ENCODE measurements at places on chromosomes 1 and 21.

DNA sequence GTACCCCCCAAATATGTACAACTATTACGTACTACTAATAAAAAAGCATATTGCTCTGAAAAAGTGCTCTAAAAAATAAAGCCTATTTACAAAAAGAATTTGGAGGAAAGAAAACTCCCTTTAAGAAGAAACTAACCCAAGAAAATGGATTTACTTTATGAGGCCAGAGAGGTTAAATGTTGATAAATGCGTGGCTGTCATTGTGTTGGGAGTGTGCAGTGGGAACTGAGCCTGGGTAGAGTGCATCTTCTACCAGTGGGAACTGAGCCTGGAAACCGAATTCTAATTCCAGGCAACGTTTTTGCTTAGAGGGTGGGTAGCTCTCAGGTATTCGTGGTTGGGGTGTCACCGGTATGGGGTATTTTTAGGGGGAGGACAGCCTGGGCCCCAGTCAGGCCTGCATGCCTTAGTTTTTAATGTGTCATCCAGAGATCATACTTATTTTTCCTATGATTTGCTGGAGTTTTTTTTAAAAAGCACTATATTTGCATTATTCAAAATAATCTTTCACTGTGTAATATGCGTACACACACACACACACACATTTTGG is 24.1 kb upstream of the RNF187 start:
- DNase-seq: no peak

DNA sequence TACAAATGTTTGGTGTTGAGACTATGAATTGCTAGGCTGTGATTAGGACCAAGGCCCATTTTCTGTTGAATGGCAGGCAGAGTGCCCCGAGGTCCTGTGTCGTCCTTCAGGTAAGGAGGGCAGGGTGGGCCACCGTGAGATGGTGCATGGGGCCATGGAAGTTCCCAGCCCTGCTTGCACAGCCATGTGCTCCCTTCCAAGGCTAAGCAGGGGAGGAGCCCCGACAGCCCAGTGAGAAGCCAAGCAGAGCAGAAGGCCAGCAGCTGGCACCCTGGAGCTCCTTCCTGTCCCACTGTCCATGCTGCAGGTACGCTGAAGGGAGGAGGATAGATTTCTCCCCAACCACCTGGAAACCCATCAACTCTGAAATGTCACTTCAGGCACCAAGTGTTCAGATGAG is 8.2 kb upstream of the NUAK2 start:
- no peak for DNase-seq

DNA sequence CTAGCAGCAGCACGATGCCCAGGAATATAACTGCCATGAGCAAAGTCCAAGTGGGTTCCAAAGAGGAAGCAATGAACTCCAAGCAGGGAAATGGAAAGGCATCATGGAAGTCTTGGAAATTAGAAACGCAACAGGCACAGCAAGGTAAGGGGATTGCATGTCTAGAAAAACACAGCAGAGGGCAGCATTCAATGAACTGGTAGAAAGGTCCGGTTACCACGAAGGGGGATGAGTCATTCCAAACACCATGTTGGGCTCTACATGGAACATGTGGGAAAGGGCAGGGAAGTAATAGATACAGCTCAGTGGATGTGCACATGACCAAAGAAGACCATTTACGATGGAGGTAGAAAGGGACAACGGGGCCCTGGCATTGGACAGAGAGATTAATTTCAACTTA is 36.4 kb downstream of the RXRG start:
- DNase-seq: no peak

DNA sequence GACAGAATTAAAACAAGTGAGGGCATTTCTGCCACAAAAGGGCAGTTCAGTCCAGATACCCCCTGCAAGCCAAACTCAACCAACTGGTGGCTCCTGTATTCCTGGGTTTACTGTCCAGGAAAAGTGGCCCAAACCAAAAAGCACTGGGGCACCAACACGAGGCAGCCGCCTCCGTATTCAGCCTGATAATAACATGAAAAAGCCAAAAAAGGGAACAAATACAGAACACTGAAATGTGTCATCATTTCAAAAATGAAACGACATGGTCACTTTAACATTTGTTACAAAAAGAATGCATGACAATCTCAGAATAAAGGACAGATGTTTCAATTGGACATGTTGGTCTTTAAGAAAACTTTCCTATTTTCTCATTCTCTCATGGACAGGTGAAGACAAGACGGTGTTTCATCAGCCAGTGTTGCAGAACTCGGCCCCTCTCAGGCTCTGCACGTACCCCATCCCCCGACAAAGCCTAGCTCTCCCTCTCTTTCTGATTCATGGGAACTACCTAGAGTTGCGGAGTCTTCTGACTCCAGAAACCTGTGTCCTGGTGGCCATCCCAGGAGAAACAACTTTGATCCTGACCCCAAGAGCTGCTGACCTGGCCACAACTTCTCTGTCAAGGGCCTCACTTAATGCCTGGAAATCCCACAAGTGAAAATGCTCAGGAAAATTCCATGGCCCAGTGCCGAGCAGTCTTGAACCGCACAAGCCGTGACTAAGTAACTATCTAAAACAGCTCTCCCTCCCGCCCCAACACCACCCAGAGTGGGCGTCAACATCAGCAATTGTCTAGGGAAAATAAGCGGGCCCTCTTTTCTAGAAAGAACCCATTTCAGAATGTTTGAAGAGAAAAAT is 27.1 kb downstream of the ZBTB17 start:
- DNase-seq: no peak

DNA sequence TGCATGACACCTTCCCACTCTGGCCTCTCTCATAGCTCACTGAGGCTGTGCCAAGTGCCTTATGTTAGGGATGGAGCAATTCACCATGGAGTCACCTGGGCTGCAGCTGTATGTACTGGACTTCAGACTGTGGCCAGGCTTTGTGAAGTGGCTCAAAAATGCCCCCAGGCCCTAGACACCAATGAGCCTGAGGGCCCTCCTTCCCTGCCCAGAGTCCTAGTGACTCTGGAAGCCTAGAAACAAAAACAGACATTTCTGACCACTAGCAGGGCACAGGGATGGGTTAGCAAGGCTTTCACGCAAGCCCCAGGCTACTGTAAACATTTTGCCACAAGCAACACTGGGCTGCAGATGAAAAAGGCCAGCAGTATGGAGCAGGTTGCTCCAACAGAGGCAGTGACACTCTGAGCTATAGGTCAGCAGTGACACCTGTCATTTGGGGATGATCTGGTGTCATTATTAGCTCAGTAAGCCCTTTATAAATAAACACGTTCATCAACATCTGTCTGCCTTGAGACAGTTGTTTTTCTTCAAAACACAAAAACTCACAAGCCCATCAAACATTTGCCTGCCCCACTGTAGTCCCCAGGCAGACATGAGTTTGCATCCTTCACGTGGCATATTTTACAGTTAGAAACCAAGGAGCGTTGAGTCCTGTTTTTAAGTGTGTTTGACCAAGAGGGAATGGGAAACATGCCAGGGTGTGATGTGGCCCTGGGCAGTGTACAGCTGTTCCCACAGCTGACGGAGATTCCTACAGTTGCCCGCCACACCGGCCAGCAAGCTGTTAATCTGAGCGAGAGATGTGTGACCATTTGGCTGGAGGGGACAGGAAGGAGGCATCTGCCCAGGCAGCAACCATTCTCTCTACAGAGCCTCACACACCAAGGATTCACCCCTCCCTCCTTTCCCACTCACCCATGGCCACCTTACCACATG is 66.8 kb downstream of the KCNN3 start:
- no peak for DNase-seq

DNA sequence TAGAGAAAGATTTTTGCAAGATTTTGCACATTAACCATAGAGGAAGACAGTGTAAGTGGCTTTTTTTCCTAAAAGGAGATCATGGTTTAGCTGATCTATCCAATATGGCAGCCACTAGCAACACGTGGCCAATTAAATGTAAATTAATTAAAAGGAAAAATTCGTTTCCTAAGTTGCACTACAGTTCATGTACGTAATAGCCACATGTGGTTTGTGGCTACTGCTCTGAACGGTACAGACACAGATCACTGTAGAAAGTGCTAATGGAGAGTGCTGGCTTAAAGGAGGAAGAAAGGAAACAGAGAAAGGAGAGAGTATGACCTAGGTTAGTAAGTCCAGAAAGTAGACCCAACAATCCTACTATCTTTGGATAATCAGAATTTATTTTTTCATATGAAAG is 170.8 kb downstream of the SIPA1L2 start:
- no peak for DNase-seq

GRCh38 chr1:48882020-48882419 is 105.3 kb upstream of the BEND5 start:
- DNase-seq: no peak

Data from stimulated activated CD4-positive, alpha-beta T cell treated with anti-CD3 and anti-CD28 coated beads, TNF-alpha, amount 100 ng/mL, for 48 hours (primary cell).